Fibroblast of upper back skin (primary cell): ENCODE measurements at places on chromosomes 4 and X.

GRCh38 chr4:16195209-16195608, 31.1 kb downstream of the TAPT1 start:
- no peak for DNase-seq

- no peak for DNase-seq
Measured at GRCh38 chr4:16752150-16752549, 146.3 kb downstream of the LDB2 start.

- DNase-seq = no peak
Measured at GRCh38 chr4:185335579-185335978, 60.1 kb downstream of the LRP2BP start.

DNA sequence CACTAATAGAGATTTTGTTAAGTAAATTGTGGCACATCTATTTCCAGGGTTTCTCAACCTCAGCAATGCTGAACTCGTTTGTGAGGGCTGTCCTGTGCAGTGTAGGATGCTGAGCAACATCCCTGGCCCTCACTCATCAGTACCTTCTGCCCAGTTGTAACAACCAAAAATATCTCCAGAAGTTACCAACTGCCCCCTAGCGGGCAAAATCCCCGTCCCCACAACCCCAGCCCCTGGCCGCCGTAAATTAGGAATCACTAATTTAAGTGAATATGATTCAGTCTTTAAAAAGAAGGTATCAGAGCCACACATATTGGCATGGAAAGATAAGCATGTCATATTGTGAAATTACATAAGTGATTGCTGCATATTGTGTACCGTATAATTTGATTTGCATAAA, 123.4 kb downstream of the ASB9 start:
- DNase-seq = no peak

DNA sequence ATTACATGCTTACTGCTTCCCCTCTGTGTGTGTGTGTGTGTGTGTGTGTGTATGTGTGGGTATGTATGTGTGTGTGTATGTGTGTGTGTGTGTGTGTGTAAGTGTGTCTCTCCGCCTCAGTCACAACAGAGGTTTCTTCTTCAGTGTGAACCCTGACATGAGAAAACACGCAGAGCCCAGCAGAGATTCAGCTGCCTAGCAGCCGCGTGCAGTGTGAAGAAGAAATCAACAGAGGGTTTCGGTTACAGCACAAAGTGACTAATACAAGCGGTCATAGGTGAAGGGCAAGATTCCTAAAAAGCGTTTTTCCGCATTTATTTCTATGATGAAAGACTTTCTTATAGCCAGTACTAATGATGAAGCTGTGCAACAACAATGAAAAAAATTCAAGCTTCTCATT, 55.3 kb upstream of the ZFP42 start:
- peak; percentile 8 for DNase-seq
